ENCODE measurements at places on chromosomes 3 and 15.

GRCh38 chr3:110938629-110939028 lies 133.0 kb upstream of the NECTIN3 start:
- no peaks in the 10 kb centered on the region for H3K4me1 ChIP-seq
- no peak overlapping the region for H3K27ac ChIP-seq
- H3K36me3 ChIP-seq, result no peaks in the 10 kb centered on the region

GRCh38 chr3:187955587-187955952 lies 198.4 kb upstream of the LPP start:
- H3K4me1 ChIP-seq, result no peaks in the 10 kb centered on the region
- H3K27ac ChIP-seq, result no peak overlapping the region
- no peaks in the 10 kb centered on the region for H3K27me3 ChIP-seq
- no peak overlapping the region for H3K4me3 ChIP-seq

- peaks cover 7% of the 10 kb centered on the region for H3K27me3 ChIP-seq
- no peak overlapping the region for H3K4me3 ChIP-seq
- no peak overlapping the region for H3K27ac ChIP-seq
- H3K4me1 ChIP-seq, result no peaks in the 10 kb centered on the region
These were observed 47.3 kb downstream of the NSMCE3 start for GRCh38 chr15:29222129-29222853.

DNA sequence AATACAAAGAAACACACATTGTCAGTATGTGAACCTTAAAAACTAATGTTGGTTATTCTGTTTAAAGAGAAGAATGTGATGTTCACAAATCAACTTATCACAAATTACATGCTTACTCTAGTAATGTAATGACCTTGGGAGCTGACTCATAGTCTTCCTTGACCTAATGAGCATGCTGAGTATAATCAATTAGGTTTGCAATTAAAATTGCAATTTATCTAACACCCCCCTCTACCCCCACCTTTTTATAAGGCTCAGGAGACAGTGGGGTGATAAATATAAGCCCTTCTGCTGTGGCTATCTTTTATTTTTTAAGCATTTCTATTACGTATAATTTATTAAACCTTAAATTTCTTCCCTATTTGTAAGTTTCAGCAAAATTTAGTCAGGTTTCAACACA lies 947.8 kb upstream of the CFAP20DC start:
- DNase-seq, result no peak
- H3K4me1 ChIP-seq, result no peaks in the 10 kb centered on the region
- H3K4me3 ChIP-seq, result no peak overlapping the region
- no peaks in the 10 kb centered on the region for H3K36me3 ChIP-seq
- H3K27me3 ChIP-seq, result no peaks in the 10 kb centered on the region

- no peaks in the 10 kb centered on the region for H3K36me3 ChIP-seq
- no peak for DNase-seq
- H3K27me3 ChIP-seq, result no peaks in the 10 kb centered on the region
- no peaks in the 10 kb centered on the region for H3K4me1 ChIP-seq
- H3K4me3 ChIP-seq, result no peak overlapping the region
- H3K27ac ChIP-seq, result no peak overlapping the region
These were observed 24.2 kb upstream of the SLC25A26 start for GRCh38 chr3:66196633-66197032.

Data from RWPE2 (cell line).